Neuronal stem cell (in vitro differentiated cells): ENCODE measurements at places on chromosomes 3 and 15.

DNA sequence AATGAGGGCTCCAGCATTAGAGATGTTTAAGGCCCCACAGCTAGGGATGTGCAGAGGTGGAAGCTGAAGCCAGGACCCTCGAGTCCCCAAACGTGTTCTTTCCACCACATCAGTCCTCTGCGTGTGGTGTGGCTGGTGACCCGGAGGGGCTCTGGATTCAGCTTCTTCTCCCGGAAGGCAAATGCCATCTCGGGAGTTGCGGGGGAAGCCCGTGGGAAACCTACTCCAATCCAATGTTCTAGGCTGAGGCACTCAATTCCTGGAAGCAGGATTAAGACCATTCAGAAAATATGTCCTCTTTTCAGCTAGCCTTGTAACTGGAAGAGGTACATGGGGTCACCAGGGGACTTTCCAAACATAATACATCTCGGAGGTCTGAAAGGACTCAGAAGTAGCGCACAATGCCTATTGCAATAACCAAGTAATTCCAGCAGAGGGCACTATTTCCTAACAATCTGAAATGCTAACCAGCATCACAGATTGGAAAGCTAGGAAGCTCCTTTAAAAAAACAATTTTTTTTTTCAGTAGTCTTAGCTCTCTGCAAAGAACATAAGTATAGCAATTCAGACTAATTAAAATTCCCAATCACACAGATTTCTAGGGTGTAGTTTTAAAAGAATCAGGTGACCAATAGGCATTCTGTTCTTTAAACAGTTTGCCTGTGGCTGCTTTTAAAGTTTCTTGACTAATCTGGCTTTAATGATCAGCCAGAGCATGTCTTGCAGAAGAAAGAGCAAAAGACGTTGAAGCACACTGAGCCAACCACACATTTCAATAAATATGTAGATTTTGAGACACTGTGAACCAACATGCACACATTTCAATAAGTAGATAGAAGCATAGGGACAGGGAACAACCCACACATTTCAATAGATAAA lies 36.1 kb downstream of the BNC1 start:
- no peak overlapping the region for H3K4me3 ChIP-seq
- H3K36me3 ChIP-seq = no peaks in the 10 kb centered on the region
- DNase-seq = peak; percentile 85
- no peaks in the 10 kb centered on the region for H3K27me3 ChIP-seq

GRCh38 chr15:67784856-67785430 lies 40.4 kb upstream of the SKOR1 start:
- H3K27ac ChIP-seq = no peak overlapping the region
- DNase-seq = no peak
- peaks cover 18% of the 10 kb centered on the region for H3K4me1 ChIP-seq
- no peaks in the 10 kb centered on the region for H3K36me3 ChIP-seq

DNA sequence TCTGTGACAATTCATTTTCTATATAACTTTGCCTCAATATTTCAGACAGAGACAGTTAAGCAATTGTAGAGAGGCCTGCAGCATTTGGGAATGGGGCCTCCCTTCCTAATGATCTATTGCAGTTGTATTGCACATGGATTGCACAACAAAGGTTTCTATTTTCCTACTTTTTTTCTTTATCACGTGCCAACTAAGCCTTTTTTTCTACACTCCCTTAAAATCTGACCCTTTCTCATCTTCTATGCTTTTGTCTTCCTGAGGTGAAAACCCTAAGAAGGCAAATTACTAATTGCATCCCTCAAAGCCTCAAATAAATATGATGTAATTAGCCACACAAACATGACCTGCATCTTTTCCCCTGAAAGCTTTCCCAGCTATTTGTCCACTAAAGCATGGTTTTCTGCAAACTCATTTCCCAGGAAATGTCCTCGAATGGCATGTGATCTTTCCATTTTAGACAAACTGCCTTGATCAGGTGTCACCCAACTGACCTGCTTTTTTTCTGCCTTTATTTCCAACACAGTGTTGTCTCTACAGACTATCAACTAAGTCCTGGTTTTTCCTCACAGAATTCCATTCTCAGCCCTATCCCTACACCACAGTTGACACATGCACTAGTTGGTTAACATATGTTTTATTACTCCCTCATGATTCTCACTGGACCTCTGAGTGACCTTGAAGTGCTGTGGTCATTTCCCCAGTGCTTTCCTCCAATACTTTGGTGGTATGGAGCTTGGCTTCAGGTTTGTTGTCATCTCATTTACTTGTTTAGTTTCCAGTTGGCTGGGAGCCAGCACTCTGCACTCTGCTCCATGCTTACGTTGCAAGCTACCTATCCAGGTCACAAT lies 31.9 kb upstream of the TSC22D2 start:
- H3K27me3 ChIP-seq = no peaks in the 10 kb centered on the region
- peaks cover 4% of the 10 kb centered on the region for H3K4me1 ChIP-seq
- DNase-seq = no peak
- no peak overlapping the region for H3K4me3 ChIP-seq

- no peak overlapping the region for H3K4me3 ChIP-seq
- H3K36me3 ChIP-seq = no peaks in the 10 kb centered on the region
- H3K4me1 ChIP-seq = no peaks in the 10 kb centered on the region
- H3K27me3 ChIP-seq = no peaks in the 10 kb centered on the region
- DNase-seq = no peak
- H3K27ac ChIP-seq = no peak overlapping the region
Measured at GRCh38 chr3:130906374-130906995, 12.6 kb downstream of the ATP2C1 start.

GRCh38 chr3:178291574-178292370 lies 244.5 kb upstream of the KCNMB2 start:
- no peaks in the 10 kb centered on the region for H3K4me1 ChIP-seq
- H3K27me3 ChIP-seq = no peaks in the 10 kb centered on the region
- H3K36me3 ChIP-seq = no peaks in the 10 kb centered on the region
- no peak overlapping the region for H3K4me3 ChIP-seq
- no peak overlapping the region for H3K27ac ChIP-seq

- H3K36me3 ChIP-seq = peaks cover 49% of the 10 kb centered on the region
- no peaks in the 10 kb centered on the region for H3K4me1 ChIP-seq
- H3K27ac ChIP-seq = no peak overlapping the region
- H3K4me3 ChIP-seq = no peak overlapping the region
- no peak for DNase-seq
- no peaks in the 10 kb centered on the region for H3K27me3 ChIP-seq
Measured at GRCh38 chr3:160369784-160370183, 29.2 kb downstream of the IFT80 start.

GRCh38 chr3:152083135-152083534 lies 185.6 kb upstream of the MBNL1 start:
- H3K4me1 ChIP-seq = peaks cover 4% of the 10 kb centered on the region
- no peaks in the 10 kb centered on the region for H3K27me3 ChIP-seq
- no peaks in the 10 kb centered on the region for H3K36me3 ChIP-seq
- no peak for DNase-seq

GRCh38 chr3:117762621-117763037 lies 1053.0 kb downstream of the TUSC7 start:
- no peaks in the 10 kb centered on the region for H3K36me3 ChIP-seq
- H3K27ac ChIP-seq = no peak overlapping the region
- peaks cover 12% of the 10 kb centered on the region for H3K4me1 ChIP-seq
- H3K27me3 ChIP-seq = peaks cover 3% of the 10 kb centered on the region

DNA sequence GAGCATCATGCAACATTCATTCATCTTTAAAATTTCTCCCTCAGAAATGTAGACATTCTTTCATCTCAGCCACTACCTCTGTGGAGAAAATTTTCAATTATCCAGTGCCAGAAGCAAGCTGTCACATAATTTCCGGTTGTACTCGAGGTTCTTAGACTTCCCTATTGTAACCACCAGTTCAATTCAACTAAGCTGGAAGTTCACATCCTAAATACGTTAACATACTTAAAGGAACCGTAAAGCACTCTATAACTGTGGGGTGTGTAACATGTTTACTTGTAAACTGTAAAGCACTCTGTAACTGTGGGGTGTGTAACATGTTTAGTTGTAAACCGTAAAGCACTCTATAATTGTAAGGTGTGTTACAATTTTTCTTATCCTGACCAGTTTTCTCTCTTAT lies 150.3 kb downstream of the PLCL2 start:
- H3K27me3 ChIP-seq = no peaks in the 10 kb centered on the region
- no peaks in the 10 kb centered on the region for H3K4me1 ChIP-seq
- H3K36me3 ChIP-seq = no peaks in the 10 kb centered on the region
- no peak overlapping the region for H3K27ac ChIP-seq

GRCh38 chr3:112260563-112260962 lies 33.5 kb downstream of the SLC9C1 start:
- H3K4me3 ChIP-seq = no peak overlapping the region
- no peaks in the 10 kb centered on the region for H3K36me3 ChIP-seq
- DNase-seq = no peak
- H3K27ac ChIP-seq = no peak overlapping the region
- H3K4me1 ChIP-seq = no peaks in the 10 kb centered on the region

- no peak overlapping the region for H3K4me3 ChIP-seq
- peaks cover 8% of the 10 kb centered on the region for H3K4me1 ChIP-seq
- H3K27me3 ChIP-seq = peaks cover 3% of the 10 kb centered on the region
- H3K27ac ChIP-seq = no peak overlapping the region
Measured at GRCh38 chr3:4866866-4867265, 112.4 kb upstream of the BHLHE40 start.

DNA sequence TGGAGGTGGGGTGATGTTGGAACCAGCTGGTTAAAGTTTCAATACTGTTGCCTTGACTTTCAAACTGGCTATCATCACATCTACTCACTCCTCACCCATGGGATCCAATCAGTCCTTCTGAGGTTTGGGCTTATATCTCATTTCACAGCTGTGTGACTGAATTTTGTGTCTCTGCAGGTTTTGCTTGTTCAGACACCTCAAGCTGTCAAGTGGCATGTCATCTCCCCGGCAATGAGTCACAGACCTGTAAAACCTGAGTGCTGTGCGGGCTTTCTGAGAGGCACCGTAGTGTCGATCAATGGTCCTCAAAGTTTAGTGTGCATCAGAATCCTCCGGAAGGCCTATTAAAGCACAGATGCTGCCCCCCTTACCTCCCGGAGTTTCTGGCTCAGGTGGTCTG lies 86.4 kb upstream of the RORA start:
- no peak overlapping the region for H3K4me3 ChIP-seq
- H3K36me3 ChIP-seq = no peaks in the 10 kb centered on the region
- H3K27me3 ChIP-seq = no peaks in the 10 kb centered on the region
- DNase-seq = no peak
- no peaks in the 10 kb centered on the region for H3K4me1 ChIP-seq
- H3K27ac ChIP-seq = no peak overlapping the region

DNA sequence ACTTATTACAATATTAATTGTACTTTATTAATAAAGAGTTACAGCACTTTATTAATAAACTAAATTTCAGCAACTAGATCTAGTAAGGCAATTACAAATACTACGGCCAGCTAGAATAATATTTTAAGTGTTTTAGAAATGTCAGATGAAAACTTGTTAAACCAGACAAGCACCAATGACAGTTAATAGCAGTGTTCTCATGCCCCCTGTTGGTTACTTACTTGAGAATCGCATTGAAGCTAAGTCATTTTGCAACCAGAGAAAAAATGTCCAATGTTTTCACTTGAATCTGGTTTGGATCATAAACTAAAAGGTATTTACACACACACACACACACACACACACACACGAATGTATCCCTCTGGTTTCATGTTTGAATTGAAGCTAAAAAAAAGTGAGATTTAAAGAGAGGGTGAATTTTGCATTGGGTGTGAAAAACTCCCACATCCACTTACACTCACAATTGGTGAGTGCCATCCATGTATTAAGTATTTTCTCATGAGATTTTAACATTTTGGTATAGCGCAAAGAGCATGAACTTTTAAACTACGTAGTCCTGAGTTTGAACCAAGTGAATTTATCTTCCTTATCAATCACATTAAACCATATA lies 347.7 kb downstream of the ZBBX start:
- no peaks in the 10 kb centered on the region for H3K27me3 ChIP-seq
- no peak overlapping the region for H3K4me3 ChIP-seq
- DNase-seq = peak; percentile 35
- H3K36me3 ChIP-seq = no peaks in the 10 kb centered on the region
- no peak overlapping the region for H3K27ac ChIP-seq

DNA sequence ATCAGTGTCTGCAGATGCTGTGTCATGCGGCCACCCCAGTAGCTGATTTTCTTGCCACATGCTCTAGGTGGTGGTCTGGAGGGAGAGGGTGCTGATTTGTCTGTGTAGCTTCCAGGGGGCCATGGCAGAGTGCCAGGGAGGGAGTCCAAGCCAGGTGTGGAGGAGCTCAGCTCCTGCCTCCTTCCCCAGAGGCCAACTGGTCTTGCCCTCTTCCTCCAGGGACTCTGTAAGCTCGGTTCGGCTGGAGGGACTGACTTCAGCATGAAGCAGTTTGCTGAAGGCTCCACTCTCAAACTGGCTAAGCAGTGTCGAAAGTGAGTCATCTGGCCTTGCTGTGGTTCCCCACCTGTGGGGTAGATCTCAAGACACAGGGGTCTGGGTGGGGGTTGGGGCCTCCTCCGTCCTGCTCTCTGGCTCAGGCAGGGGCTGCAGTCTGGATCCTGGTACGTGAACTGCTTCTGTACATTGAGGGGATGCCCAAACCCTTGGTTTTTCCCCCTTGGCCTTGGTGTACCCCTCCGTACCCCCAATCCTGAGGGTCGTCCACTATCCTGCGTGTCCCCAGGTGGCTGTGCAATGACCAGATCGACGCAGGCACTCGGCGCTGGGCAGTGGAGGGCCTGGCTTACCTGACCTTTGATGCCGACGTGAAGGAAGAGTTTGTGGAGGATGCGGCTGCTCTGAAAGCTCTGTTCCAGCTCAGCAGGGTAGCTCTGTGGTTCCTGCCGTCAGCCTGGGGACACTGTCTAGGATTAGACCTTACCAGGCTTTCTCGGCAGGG lies 6.9 kb upstream of the RCCD1 start:
- H3K36me3 ChIP-seq = peaks cover 92% of the 10 kb centered on the region
- H3K4me1 ChIP-seq = no peaks in the 10 kb centered on the region
- DNase-seq = no peak
- H3K4me3 ChIP-seq = no peak overlapping the region
- H3K27ac ChIP-seq = no peak overlapping the region

- H3K27ac ChIP-seq = no peak overlapping the region
- no peak overlapping the region for H3K4me3 ChIP-seq
- H3K27me3 ChIP-seq = no peaks in the 10 kb centered on the region
- no peaks in the 10 kb centered on the region for H3K4me1 ChIP-seq
- H3K36me3 ChIP-seq = no peaks in the 10 kb centered on the region
Measured at GRCh38 chr3:156769721-156770654, 56.2 kb upstream of the LEKR1 start.

DNA sequence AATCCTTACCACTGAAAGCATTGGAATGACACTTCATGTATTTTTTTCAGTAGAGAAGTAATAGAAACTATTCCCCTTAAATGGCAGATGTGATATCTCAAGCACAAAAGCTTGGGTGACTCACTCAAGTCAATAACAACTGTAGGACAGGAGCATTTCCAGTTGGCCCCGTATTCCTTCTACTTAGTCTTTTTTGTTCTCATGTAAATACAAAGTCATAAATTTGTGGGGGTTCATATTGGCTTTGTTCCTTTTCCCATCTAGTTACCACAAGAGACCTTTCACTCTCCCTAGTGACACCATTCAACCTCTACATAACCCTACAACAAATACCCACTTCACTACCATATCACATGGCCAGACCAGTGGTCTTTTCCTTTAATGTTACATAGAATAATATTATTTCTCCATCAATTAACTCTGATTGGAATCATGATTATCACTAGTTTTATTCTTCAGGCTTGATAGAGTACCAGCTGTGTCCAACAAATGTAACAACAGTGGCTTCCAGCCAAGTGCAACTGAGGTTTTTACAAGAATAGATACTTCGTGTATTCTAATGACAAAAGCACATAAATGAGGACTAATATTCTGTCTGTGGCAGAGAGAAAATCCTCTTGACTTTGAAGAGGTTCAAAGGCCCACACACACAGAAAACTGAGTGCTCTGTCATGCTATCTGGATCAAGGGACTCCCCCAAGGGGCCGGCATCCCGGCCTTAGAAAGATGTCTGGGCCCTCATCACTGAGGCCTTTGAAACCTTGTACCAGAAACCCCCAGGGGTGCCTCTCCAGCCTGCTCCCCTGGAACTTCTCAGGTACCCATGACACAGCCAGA lies 94.0 kb upstream of the THBS1 start:
- H3K36me3 ChIP-seq = no peaks in the 10 kb centered on the region
- H3K4me3 ChIP-seq = no peak overlapping the region
- H3K27me3 ChIP-seq = no peaks in the 10 kb centered on the region
- DNase-seq = no peak
- H3K4me1 ChIP-seq = no peaks in the 10 kb centered on the region
